ENCODE measurements at places on chromosomes 12 and 14.

GRCh38 chr12:168763-169525 is 45.0 kb downstream of the SLC6A12 start:
- no peak for DNase-seq

DNA sequence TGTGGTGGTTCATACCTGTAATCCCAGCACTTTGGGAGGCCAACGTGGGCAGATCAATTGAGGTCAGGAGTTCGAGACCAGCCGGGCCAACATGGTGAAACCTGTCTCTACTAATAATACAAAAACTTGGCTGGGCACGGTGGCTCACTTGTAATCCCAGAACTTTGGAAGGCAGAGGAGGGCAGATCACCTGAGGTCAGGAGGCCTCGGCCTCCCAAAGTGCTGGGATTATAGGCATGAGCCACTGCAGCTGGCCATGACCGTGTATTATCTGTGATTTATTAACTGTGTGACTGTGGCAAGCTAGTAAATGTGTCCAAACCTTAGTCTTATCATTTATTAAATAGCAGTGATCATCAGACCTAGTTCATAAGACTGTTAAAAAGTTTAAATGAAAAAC is 7.1 kb upstream of the ITPK1 start:
- no peak for DNase-seq

DNA sequence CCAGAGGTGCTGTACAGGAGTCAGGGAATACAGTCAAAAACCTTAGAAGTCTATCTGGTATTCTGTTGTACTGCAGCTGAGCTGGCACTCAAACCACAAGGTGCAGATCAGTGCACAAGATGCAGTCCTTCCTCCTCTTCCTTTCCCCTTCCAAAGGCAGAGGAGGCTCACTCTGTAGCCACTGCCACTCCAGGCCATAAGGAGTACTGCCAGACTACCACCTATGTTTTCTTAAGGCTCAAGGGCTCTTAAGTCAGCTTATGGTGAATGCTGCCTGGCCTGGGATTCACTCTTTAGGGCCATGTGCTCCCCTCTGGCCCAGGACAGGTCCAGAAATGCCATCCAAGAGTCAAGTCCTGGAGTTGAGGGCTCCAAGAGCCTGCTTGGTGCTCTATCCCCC is 200.3 kb downstream of the CRADD start:
- no peak for DNase-seq

- no peak for DNase-seq
Observed at GRCh38 chr12:25827141-25827540, 131.3 kb upstream of the RASSF8 start.

DNA sequence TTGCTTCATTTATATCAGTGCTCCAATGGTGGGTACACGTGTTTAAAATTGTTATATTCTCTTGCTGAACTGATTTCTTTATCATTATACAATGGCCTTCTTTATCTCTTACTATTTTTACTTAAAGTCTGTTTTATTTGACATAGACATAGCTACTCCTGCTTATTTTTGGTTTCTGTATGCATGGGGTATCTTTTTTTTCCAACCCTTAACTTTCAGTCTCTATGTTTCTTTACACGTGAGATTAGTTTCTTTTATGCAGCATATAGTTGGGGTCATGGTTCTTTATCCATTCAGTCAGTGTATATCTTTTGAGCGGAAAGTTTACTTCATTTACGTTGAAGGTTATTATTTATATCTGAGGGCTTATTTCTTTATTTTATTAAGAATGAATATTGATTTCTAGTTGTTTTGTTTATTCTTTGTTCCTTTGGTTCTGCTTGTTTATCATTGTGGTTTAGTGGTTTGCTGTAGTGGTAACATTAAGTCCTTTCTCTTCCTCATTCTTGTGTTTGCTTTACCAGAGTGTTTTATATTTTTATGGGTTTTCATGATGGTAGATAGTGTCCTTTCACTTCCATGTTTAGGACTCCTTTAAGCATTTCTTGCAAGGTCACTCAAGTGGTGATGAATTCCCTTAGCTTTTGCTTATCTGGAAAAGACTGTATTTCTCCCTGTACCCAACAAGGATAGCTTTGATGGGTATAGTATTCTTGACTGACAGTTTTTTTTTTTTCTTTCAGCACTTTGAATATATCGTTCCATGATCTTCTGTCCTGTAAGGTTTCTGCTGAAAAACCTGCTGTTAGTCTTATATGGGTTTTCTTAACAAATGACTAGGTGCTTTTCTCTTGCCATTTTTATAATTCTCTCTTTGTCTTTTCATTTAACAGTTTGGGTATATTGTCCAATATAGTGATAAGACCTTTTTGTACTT is 38.3 kb upstream of the FAR2 start:
- no peak for DNase-seq

- DNase-seq: no peak
Observed at GRCh38 chr12:120887253-120888043, 16.7 kb downstream of the SPPL3 start.

GRCh38 chr12:122184517-122184916 is 1.6 kb downstream of the LRRC43 start:
- DNase-seq: no peak
